Caki2 (cell line): ENCODE measurements at places on chromosomes 6 and 20. TPM values are rescaled to one million over a fixed set of nuclear protein-coding genes. Genes with fewer than 3 reads are reported as not detected.

Gene UBE2C
- 112 and 164 TPM in 2 replicates for total RNA-seq

Gene CNKSR3
- 23.0 and 27.7 TPM in 2 replicates for total RNA-seq

Gene C20orf144
- total RNA-seq: 0.44 TPM in 1 of 2 replicates, not detected in the other

Gene KCNQ5
- 0.27 and 0.52 TPM in 2 replicates for total RNA-seq

Gene TBX18
- total RNA-seq: not detected in 2 replicates

Gene MDFI
- 0.35 TPM in 1 of 2 replicates, not detected in the other for total RNA-seq

Gene PERP
- 229 and 255 TPM in 2 replicates for total RNA-seq

Gene EPPIN
- not detected in 2 replicates for total RNA-seq

Gene ERGIC3
- total RNA-seq: 509 and 521 TPM in 2 replicates

DNA sequence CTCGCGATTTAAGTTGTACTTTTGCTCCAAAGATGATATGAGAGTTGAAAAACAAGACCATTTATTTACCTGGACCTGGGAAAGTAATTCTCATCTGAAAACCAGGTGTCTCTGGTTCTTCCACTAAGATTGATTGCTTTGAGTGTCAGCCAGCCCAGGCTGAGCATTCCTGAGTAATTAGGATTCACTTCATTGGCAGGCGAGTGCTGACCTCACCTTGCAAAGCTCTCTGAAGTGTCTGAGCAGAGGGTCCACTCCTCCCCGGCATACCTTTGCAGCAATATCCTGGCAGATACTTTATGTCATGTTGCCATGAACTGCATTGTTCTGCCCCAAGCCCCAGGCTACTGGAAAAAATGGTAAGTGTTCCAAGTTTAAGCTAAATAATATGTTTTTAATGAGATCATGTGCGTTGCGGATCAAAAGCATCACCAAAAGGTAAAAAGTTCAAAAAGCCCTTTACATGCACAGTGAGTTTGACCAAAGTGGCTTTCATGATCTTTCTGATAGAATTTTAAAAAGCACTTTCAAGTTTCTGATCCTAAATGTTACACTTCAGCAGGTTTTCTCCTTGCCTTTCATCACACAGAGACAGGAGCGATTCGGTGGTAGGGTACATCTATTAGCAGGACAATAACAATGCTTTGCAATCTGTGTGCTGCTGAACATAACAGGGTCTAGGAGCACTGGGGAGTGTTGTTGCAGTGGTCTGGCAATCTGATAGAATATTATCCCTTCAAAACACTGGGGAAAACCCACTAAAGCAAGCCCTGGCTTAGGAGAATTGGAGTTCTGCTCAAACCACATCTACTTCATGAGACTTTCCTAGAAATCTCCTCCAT lies 127.8 kb upstream of the EEF1E1 start:
- DNase-seq: peak; percentile 88

DNA sequence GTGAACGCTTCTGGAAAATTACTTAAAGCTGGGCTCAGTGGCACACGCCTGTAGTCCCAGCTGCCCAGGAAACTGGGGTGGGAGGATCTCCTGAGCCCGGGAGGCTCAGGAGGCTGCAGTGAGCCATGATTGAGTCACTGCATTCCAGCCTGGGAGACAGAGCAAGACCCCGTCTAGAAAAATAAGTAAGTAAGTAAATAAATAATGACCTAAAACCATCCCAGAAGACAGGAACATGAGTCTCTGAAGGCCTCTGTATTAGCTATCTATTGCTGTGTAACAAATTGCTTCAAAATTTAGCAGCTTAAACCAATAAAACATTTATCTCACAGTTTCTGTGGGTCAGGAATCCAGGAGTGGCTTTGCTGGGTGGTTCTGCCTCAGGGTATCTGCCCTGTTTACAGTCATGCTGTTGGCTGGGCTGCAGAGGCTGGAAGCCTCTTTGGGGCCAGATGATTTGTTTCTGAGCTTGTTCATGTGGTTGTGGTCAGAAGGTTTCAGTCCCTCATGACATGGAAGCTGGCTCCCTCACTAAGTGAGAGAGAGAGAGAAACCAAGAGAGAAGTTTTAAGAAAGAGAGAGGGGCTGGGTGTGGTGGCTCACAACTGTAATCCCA lies 48.4 kb upstream of the NCOA3 start:
- DNase-seq: peak; percentile 88

DNA sequence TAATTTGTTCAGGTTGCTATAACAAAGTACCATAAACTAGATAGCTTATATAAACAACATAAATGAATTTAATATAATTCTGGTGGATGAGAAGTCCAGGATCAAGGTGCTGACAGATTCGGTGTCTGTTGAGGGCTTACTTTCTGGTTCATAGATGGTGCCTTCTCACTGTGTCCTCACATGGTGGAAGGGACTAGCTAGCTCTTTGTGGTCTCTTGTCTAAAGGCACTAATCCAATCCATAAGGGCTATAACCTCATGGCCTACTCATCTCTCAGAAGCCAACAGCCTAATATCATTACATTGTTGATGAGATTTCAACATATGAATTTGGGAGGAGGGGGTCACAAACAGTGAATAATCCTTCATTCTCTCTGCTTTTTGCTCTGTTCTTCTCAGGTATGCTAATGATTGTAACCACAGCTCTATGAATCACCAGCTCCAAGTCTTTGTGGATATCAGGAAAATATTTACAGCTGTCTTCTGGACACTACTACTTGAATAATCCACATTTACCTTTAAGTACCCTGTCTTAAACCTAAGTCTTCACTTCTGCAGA lies 122.3 kb downstream of the NKAIN2 start:
- peak; percentile 43 for DNase-seq

DNA sequence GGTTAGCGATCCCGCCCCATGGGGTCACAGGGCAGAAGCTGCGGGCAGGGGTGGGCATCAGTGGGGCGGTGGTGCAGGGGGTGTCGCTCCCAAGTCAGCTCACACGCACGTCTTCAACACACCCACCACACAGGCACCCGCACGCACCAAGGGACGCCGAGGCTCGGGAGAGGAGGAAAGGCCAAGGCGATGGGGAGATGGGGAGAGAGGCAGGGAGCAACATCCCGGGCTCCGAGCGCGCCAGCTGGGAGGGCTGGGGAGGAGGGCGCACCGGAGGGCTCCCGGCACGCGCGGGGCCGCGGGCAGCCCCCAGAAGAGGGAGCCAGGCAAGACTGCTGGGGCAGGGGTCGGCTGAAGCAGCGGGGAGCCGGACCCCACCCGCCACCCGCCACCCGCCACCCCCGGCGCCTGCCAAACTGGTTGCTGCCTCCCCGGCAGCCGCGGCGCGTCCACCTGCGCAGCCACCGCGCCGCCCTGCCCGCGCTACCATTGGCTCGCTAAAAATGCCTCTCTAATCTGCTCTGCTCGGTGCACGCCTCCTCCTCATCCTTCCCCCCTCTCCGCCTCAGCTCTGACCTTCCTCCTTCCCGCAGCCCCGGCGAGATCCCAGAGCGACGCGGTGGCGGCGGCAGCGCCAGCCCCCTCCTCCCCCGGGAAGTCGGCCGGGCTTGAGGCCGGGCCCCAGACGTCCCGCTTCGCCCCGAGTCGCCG lies at the start of gene PACSIN1:
Gene PACSIN1 (plus strand): TSS at position 546 of the 711 bp plus-strand sequence. CDS start 60,230 bp downstream, outside the sequence.
- DNase-seq: no peak

DNA sequence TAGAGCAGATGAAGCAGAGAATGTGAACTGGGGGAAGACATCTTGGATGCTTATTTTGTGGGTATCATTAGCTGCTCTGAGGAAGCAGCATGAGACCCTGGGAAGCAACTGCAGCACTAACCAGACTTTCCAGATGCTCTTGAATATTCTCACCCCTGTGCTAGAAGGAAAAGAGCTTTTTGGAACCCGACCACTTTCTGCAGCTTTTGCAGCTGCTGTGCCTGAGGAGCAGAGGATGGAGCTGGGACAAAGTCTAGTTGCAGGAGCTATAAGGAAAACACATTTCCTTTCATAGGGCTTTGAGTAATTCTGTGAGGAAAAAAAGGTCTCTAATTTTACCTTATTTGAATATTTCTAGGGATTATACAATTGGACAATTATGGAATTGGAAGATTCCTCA lies 369.7 kb downstream of the CD109 start:
- DNase-seq: no peak

DNA sequence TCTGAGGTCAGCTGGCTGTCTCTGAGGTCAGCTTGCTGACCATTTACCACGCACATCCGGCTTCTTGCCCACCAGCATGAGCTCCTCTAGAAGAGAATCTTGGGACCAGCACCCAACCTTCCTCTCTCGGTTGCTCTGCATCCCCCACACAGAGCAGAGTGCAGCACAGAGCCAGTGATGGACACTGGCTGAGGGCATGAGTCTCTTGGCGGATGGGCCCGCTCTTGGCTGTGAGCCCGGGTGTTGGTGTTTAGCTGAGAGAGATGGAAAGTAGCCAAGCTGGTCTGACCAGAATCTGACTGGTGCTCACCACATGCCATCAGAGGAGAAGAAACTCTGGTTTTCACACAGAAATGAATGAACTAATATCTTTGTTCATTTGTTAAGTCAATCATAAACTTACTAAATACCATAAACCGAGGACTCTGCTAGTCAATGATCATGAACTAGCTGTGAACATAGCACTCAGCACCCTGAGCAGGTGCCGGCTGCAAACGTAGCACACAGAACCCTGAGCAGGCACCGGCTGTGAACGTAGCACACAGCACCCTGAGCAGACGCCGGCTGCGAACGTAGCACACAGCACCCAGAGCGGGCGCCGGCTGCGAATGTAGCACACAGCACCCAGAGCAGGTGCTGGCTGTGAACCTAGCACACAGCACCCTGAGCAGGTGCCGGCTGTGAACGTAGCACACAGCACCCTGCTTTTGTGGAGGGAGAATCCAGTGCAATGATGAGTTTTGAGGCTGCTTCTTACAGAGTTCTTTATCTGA lies 10.4 kb upstream of the THBS2 start:
- DNase-seq: no peak

- no peak for DNase-seq
Observed at GRCh38 chr6:10850728-10851127, 12.4 kb upstream of the MAK start.

DNA sequence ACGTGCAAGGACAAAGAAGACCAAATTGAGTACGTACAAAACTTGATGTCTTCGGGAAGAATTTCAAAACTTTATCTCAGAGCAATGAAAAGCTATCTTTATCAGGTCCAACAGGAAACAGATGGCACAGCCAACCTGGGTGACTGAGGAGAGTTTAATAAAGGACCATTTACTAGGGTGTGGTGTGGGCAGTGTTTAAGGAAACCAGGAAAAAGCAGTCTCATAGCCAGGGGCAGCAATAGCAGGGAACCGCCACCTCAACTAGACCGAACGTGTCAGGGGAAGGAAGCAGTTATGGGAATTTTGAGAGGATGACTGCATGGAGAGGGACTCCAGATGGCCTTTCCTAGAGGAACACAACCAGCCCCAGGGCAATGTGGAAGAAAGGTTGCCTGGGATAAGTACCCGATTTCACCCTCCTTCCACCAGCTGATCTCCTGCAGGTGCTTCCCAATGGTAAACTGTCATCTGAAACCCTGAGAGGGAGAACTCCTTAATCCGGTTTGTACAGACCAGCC lies 15.2 kb upstream of the TAAR5 start:
- DNase-seq: no peak

GRCh38 chr6:33333666-33334065 lies 16.1 kb upstream of the ZBTB22 start:
- DNase-seq: no peak

DNA sequence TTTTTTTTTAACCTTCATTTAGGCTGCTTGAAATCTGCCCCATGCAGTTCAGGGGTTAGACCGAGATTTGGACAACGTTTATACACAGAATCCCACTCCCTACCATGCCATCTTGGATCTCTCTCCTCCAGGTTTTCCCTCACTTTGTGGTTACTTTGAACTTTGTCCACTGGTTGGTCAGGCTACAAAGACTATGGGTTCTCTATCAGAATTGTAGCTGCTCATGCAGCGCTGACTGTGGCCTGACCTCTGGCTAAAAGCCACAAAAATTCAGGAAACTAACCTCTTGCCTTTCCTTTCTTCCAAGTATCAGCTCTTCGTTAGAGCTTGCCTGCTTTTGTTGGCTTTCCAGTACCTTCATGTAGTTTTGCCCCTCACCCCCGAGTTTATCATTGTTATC lies 44.9 kb upstream of the KCNG1 start:
- no peak for DNase-seq

- peak; percentile 34 for DNase-seq
Observed at GRCh38 chr6:105359419-105360370, 43.2 kb downstream of the PREP start.

DNA sequence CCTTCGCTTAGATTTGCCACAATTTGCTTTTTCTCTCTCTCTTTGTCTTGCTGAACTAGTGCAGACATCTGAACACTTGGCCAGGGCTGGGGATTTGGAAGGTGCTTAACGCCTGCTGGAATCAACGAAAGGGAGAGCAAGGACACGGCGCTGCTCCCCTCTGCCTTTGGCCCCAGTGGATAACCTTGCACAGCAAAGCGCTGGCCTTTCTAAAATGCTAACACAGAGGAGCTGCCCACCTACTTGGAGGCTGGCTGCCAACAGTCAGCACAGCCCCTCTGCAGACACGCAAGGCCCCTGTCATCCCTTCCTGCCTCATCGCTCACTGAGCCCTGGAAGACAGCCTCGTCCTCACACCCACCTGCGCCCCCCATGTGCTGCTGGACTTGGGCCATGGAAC lies 37.5 kb downstream of the C20orf203 start:
- no peak for DNase-seq

GRCh38 chr6:132198896-132199295 lies 202.4 kb downstream of the MOXD1 start:
- no peak for DNase-seq

- DNase-seq: no peak
Observed at GRCh38 chr6:10617008-10617696, 77.3 kb downstream of the C6orf52 start.
